ENCODE measurements at places on chromosomes 2 and 18.

DNA sequence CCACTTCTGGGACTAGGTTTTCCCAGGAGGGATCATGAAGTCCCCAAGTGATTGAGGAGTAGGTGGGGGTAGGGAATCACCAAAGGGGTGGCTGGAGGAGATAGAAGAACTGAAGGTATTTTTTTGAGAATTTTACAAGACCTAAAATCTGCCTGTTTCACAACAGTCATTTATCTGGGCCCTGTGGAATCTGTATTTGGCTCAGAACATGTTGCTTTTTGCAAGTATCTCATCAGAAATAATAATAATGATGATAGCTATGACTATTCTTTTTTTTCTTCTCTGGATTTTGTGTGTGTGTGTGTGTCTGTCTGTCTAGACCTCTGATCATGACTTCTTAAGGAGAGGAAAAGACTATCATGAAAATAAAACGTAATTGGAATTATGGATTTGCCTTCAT lies 13.9 kb downstream of the STON1 start:
- DNase-seq = no peak

- DNase-seq = peak; percentile 49
Observed at GRCh38 chr2:28583899-28584553, 88.2 kb downstream of the PLB1 start.

- DNase-seq = no peak
Observed at GRCh38 chr2:1940679-1941078, 196.4 kb upstream of the PXDN start.

- no peak for DNase-seq
Observed at GRCh38 chr2:37098416-37099118, 14.2 kb downstream of the GPATCH11 start.

DNA sequence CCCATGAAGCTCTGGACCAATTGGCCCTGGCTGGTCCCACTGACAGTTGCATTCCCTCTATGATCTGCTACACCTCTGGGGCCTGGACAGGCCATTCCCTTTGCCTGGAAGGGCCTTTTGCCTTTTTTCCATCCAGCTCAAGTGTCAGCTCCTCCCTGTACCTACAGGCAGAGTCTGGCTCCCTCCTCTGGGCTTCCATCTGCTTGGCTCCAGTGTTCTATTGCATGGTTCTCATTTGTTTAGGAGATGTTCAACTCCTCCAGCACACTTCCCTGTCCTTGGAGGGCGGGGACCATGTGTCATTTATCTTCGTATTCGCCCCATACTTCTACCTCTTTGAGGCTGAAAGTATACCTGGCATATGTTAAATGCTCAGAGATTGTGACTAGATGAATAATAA lies 61.1 kb downstream of the PRKCE start:
- DNase-seq = no peak

DNA sequence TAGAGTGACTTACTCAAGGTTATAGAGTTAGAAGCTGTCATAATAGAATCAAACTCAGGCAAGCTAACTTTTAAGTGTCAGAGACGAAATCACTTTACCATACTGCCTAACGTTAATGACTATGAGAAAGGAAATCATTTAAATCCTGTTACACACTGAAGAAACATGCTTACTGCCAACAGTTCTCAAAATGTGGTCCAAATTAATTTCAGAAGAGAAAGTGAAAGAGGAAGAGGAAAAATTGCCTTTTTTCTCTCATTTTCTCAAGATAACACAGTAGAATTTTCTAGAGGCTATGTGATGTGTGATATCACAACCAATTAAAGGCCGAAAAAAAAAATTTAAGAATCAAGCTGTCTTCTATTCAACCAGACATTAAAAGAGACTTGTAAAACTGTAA lies 1362.7 kb upstream of the CHAC2 start:
- DNase-seq = no peak

DNA sequence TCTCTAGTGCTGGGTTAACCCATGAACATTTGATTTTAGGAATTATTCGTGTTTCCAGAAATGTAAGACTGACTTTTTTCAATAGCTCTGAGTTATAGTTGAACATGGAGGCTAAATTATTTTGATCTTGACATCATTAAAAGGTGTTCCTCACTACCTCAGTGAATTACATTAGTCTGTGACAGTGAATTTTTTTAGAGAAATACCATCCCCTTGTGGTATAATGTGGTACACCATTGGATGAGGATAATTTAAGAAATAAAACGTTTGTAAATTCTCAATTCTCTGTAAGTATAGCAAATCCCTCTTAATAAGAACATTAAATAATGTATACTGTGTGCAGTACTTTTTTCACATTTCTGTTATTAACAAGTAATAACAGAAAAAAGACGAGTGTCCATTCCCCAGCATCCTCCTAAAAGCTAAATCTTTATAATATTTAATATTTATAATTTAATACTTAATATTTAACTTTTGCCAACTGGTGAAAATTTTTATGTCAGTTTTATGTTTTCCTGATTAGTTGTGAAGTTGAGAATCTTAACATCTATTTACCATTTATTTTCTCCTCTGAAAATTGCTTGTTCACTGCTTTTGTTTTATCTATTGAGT lies 70.3 kb upstream of the CWC22 start:
- DNase-seq = no peak

- no peak for DNase-seq
Observed at GRCh38 chr2:196635156-196635555, 4.4 kb upstream of the CCDC150 start.

- no peak for DNase-seq
Observed at GRCh38 chr2:223889229-223889628, 51.8 kb upstream of the AP1S3 start.

DNA sequence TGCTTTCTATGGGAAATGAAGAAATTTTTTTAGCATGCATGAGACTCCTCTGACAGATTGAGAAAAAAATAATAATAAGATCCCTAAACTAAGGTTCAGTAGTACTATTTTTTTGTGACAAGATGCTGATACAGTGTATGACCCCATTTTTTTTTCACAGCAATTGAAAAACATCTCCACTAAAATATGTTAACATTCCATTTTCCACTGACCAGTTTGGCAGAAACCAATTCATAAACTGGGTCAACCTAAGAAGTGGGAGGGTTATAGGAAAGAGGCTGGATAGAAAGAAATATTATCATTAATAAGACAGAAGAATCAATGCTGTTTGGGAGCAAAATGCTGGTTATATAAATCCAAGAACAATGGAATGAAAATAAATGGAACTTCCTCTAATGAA lies 182.7 kb downstream of the ANTXR1 start:
- no peak for DNase-seq

DNA sequence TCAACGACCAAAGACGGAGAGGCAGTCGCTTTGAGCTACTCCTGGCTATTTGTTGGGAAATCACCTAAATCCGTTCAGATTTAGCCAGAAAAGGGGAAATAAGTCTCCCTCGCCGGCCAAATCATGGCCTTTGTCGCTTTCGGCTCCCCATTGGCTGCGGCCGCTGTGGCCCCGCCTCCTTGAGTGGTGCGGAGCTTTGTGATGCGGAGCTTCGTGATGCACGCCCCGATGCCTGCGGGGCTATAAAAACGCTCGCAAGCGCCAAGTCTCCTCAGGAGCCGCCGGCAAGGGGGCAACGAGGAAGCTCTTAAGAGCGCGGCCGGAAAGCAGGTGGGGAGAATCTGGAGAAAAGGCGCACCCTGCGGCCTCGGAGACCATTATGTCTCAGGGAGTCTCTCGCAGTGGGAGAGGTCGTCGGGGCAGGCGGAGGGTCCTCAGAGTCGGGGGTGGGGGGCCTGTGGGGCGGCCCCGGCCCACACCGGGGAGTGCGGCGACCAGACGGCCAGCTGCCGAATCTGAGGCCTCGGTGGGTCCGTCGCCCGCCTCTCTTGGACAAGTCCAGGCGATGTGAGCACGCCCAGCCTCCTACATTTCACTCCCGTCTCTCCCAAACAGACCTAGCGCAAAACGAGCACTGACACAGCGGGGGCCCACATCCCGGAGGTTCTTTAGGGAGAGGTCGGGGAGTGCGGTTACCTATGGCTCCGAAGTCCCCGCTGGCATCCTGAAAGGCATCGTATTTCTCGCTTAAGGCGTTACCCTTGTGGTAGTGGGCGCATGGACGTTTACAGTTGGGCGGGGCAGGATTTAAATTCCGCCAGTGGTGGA lies at the start of gene CABYR:
Gene CABYR, plus strand, starts transcription at position 274 of the 828 bp plus-strand sequence. CDS start 4,053 bp downstream, outside the sequence.
- peak; percentile 77 for DNase-seq

DNA sequence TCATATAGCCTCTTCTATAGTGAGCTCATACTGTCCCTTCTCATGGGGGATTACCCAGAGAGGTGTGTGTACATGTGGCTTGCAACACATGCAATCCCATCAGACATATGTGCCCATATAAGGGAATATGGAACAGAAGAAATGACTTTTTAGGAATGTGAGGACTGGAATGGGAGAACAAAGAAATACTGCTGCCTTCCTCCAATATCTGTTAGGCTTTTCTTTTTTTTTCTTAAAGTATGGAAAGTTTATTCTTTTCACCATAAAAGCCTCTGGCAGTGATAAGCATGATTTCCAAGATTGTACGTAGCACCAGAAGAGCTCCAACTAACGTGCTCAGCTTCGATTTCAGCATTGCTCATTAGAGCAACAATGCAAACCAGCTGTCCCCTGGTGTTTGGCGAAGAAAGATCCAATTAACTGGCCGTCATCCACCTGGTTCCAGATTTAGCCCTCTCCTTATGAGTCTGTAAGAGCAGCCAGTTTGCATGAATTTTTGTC lies 113.6 kb downstream of the ADCYAP1 start:
- DNase-seq = no peak

DNA sequence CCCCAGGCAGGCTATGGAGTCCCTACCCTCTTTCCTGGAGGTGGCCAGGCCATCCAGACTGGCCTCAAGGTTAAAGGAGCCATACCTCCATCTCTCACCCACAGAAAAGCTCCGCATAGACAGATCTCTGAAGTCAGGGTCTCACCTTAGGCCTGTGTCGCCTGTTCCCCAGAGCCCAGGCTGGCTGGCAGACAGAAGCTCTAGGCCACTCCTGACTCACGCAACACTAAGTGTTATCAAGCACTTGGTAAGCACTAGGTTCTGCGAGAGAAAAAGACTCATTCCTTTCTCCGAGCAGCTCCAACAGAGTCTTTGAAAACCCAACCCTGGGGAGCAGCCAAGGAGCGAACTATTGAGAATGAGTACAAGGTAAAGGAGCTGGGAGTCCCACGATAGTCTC lies 6.1 kb downstream of the SMAD7 start:
- no peak for DNase-seq

- no peak for DNase-seq
Observed at GRCh38 chr2:74871414-74871813, 37.5 kb downstream of the HK2 start.

GRCh38 chr2:237296756-237297155 lies 117.2 kb downstream of the COL6A3 start:
- no peak for DNase-seq

DNA sequence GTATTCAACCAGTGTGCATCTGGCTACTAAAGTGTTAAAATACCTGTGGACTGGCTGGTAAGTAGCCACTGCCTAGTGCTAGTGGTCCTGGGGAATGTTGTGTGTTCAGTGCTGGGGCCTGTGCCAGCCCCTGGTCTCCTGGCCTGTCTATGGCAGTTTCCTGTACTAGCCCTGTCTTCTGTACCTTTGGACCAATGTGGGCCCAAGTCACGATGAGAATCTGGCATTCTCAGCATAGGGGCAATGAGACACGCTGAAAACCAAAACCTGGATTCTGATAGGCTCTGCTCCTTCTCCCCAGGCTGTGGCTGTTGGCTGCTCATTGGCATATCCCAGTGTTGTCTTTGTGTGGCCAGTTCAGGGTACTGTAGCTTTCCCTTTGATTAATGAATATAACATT lies 170.4 kb downstream of the PTPRM start:
- no peak for DNase-seq

DNA sequence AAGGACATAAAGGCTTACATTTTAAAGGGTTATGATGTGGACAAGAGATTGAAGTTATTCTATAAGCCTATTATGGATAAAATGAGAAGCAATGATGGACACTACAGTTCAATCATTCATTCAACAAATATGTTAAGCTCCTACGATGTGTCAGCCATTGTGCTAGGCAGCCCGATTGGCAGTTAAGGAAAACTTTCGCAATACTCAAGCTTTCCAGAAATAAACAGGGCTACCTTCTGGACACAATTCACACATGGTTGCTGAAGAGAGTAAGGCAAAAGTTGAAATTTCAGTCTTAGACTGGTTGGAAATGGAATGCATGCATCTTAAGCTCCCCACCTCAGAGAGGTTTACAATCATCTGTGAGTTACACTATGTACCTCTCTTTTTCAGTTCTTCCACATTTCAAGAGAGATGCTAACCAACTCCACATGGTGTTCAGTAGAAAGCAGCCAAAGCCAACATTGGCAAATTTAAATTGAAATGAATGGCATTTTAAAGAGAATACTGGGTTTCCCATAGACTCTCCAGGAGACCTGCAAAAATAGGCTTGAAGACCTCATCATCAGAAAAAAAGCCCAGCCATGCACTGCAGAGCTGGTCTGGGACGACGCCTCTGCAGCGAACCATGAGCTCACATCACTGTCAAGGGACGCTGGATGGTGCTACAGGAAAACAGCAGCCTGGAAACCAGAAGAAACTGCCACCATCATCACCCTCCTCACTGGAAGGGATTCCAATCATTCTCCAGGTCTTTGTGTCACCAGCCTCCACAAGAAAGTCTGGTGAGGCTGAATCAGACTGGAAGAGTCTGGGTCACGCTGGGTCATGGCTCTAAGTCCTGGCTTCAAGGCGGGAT lies 276.3 kb downstream of the AFF3 start:
- no peak for DNase-seq

DNA sequence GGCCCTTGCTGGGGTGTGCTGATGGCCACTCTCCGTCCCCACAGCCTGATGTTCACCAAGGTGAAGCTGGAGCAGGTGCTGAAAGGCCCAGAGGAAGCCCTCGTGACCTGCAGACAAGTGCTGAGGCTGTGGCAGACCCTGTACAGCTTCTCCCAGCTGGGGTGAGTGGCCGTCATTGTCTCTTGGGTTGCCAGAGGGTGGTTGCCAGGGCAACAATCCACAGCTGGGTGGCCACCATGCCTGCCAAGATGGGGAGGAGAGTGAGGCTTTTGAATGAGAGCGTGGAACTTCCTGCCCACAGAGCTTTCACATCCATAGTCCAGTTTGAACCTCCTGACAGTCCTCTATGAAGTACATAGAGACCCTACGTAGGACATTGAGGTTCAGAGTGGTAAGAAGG lies 108.8 kb downstream of the STPG4 start:
- no peak for DNase-seq

- no peak for DNase-seq
Observed at GRCh38 chr2:16978301-16978700, 312.7 kb upstream of the CYRIA start.

GRCh38 chr2:206700156-206700555 lies 18.0 kb downstream of the DYTN start:
- DNase-seq = no peak

DNA sequence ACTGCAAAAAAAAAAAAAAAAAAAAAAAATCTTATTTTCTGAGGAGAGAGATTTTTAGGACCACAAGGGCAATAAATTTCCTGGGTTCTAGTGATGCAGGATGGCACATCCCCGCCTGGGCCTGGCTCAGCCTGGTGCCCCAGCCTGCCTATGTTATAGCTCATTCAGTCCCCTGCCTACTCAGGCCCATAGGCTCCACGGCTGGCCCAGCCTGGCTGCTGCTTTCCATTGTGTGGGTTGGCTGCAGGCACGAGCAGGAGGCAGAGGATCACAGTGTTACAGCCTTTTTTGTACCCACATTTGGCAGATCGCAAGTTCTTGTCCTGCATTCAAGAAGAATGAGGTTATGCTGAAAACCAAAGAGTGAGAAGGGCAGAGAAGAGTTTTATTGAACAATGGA lies 2.8 kb upstream of the SULT6B1 start:
- no peak for DNase-seq

Measured in CD4-positive, alpha-beta T cell treated with Interleukin-4 for 4 hours (primary cell).